ENCODE measurements at places on chromosomes 7 and 10.

- no peak for DNase-seq
Measured at GRCh38 chr7:107815254-107815882, 12.3 kb upstream of the SLC26A3 start.

DNA sequence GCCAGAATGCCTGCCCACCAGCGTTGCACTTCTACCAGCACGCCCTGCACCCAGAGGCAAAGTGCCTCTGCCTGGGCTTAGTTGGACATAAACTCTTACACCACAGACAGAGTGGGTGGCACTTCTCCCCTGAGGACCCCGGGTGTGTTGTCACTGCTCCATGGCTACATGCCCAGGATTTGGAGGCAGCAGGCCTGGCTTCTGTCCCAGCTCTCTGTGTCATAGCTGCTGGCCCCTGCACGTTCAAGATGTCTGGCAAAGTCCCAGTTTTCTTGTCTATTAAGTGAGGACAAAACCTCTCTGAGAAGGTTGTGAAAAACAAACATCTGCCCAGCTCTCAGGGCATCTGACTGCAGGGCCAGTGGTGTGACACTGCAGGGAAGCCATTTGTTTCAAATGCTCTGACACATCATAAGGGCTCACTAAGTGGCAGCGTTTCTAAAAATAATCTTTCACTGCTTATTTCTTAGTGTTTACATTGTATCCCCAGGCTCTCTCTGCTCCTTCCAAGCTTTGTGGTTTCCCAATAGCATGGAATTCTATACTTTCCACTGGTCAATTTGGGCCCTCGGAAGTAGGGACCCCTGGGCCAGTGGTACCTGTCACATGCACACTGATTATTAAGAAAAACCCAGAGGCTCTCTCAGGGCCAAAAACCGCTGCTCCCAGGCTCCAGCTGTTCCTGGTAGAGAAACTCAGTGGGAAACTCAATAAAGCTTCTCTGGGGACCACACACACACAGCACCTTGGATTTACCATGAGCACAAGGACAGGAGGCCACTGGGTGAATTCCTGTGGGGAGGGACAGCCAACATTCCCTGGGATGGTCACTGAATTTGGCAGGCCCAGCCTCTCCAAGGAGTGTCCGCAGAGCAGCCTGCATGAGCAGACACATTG lies 86.2 kb upstream of the ANLN start:
- DNase-seq, result no peak

DNA sequence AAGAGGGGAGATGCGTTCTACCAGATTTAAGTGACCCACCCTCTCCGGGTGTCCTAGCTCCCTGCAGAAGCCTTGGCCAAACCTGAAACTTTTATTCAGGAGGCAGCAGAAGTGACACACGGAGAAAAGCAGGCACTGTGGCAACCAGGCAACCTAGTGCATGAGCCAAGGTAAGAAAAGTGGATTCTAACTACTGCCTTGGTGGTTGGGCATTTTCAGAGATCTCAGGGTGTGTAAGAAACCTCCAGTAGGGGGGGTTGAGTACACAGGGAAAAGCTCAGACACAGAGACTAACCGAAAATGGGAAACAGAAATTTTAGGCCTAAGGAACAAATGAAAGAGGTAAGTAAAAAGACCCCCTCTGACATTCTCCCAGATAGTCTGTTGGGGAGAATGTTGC lies 645.7 kb downstream of the ANKRD7 start:
- no peak for DNase-seq

DNA sequence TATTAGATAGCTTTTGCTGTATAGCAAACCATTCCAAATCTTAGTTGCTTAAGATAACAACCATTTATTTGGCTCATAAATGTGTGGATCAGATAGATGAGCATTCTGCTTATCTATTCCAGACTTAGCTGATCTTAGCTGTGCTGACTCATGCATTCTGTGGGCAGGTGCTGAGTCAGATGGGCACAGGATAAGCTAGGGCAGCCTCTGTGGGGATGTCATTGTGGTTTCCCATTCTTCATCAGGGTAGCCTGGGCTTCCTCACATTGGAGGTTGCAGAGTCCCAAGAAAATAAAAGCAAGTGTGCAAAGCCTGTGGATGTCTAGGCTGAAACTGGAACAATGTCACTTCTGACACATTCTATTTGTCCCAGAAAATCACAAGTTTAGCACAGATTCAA lies 917.0 kb downstream of the TYW1 start:
- no peak for DNase-seq

DNA sequence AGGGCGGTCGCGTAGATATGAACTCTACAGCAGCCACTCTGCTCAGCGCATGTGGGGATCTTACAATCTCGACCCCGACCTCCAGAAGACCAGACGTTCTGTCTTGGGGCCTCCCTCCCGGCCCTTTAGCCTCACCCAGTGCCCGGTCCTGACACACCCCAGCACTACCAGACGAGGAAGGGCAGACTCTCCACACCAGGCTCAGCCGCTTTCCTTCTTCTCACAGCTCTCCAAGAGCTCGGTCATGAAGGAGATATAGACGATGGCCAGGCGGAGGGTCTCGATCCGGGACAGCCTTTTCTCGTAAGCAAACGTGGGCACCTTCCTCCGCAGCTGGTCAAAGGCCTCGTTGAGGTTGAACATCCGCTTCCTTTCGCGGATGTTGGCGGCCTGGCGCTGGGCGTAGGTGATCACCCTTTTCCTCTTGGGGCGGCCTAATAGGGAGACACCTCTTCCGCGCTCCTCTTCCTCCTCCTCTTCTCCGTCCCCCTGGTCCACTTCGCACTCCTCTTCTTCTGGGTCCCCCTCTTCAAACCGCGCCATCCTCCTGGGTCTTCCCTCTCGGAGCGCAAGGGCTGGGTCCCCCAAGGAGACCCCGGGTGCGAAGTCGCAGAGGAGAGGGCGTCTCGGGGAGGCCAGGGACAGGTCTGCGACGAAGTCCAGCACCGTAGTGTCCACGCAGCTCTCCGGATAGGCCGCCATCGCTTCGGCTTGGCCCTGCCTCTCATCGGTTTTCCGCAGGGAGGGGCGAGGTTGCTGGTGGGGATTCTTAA lies at the start of gene FERD3L:
TSS of gene FERD3L (minus strand) at position 761 of the 773 bp plus-strand sequence. CDS start at position 702, 59 bp downstream.
- no peak for DNase-seq

GRCh38 chr7:142359694-142360279 lies 101.9 kb upstream of the PRSS58 start:
- no peak for DNase-seq

DNA sequence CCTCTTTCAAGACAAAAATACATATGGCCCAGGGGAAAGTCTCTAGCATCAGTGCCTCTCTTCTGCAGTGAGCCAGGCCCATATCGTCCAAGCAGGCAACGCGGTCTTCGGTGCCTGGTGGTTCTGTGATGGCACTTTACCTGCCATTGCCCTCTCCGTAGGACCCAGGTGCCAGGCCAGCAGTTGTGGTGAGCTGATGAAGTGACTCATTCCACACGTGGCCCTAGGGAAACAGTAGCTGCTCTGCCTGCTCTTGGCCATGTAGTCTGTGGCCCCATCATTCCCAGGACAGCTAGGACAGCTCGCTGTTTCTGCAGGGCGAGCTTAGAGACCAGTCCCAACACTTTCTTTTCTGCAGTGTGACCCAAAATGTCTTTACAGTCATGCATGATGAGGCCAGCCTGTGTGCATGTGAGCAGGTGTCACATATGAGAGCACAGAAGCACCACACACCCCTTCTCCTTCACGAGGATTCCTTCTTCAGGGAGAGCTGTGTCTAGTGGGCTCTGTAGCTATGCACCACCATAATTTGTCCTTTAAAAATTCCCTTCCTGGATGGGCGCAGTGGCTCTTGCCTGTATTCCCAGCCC lies 39.0 kb downstream of the SVIL start:
- no peak for DNase-seq

- DNase-seq, result no peak
Measured at GRCh38 chr10:101529725-101530553, 58.1 kb downstream of the POLL start.

GRCh38 chr7:130400120-130400572 lies 19.9 kb downstream of the CPA1 start:
- DNase-seq, result no peak
